CD4-positive, alpha-beta T cell treated with Interleukin-6 for 4 hours (primary cell): ENCODE measurements at places on chromosomes 2 and 18.
A peak's percentile ranks its signal among the peaks of the same experiment; 100 is the strongest.

- DNase-seq, result no peak
Observed at GRCh38 chr2:64140665-64141200, 3.5 kb downstream of the PELI1 start.

GRCh38 chr2:154231021-154231420, 359.3 kb downstream of the GALNT13 start:
- no peak for DNase-seq

DNA sequence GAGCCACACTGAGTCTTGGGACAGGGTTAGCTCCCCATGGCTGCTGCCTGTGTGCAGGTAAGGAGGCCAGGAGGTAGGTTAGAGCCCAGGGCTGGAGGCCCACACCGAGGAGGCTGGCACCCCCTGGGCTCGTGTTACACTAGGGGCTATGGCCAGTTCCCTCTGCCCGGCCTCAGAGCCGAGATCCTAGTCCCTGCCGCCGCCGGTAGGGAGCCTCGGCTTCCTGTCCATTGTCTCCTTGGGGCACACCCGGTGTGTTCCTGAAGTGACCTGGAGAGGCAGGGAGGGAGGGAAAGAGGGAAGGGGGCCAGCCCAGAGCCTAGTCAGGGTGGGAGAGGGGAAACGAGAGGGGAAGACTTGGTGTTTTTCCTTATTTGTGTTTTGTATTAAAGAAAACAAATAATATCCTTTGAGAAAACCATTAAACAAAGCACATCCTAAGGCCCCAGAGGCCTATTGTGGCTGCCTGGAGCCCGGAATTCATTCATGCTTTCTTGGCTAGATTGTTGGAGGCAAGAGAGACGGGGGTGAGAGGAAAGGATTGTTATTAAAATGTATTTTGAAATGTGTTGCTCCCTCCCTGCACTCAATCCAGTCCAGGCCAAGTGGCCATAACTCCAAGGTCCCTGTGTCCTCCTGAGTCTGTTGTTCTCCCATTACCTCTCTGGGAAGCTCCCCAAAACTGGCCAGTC, 170.7 kb downstream of the CTIF start:
- no peak for DNase-seq

DNA sequence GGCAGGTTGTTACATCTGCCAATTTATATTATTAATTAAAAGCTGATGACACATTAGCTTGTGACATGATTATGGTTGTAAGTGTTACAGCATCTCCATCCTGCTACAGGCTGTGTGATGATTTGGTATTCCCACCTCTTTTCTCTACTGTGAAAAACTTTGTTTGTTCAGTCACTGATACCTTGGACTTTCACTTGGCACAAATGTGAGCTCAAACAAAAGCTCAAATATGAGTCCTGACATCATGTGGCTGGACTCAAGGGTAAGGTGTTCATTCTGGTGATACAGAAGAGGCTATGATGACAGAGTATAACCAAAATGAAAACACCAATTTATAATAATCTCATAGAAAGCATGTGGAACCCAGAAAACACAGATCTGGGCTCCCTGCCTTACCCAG, 11.4 kb upstream of the IL36A start:
- no peak for DNase-seq

DNA sequence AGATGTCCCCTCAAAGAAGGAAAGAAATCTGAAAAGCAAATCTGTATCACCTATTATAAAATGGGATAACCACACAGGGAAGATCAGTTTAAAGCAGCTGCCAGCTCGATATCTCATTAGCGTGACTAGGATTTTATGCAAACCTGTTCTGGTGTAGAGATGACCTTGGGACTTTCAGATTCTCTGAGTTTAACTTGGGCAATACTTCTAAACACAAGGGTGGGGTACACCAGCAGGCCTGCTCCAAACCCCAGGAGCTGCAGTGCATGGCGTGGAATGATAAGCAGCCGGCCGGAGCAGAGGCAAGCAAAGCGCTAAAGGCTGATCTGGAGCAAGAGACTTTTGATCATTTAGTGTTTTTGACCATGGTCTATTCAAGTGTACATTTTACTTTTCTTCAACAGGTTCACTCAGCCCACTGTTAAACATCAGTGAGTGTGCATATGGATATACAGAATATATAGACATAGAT, 4.7 kb downstream of the SERTAD2 start:
- DNase-seq, result no peak

GRCh38 chr18:23377669-23378301, 75.3 kb upstream of the RIOK3 start:
- no peak for DNase-seq

DNA sequence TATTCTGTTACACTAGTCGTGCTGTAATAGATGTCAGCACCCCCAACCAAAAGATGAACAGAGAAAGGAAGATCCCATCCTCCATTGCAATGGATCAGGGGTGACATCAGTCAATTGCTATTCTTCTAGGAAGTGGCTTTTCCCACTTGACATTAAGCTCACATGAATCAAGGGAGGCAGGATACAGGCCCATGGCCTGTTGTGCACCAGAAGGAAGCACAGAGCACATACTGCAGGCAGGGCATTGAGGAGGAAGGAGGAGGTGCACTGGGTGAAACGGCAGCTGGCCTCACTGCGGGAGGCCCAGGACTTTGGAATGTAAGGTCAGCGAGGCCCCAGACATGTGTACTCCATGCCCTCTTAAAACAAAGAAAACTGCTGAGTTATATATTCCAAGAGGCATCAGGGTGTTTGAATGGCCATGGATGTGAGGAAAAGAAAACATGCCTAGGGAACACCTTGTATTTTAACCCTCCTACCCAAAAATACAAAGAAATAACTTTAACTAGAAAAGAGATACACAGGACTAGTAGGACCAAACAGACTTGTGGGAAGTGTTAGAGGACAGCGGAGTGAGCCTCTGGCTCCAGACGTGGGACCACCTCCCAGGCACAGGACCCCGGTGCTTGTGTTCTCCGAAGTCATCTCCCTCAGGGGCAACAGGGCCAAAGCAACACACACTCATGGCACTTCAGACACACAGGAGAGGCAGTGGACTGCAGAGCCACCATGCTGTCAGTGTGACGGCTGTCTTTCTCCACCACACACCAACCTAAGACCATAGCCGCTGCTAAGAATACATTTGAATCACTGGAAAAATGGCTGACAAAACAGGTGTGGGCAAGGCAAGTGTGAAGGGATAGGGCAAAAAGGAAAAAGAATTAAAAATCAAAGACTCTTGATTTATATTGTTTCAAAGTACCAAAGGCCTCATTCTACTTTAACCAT, 51.4 kb upstream of the RIOK3 start:
- no peak for DNase-seq

GRCh38 chr2:179981085-179981484, 26.0 kb downstream of the CWC22 start:
- DNase-seq, result no peak

DNA sequence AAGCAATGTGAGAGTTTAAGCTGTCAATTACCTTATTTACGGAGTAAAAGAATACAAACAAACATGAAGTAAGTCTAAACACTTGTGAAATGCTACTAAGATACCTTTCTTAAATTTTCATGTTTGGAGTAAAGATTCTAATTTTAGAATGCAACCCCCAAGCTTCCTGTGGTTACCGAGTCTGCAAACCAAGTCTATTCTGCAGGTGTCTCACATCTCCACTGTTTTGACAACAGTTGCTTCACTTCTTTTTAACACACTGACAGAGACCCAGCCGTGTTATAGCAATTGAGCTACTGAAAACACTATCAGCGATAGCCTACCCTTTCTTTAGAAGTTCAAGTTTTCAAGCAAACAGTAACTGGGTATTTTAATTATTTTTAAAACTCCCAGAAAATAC, 608.3 kb downstream of the ERBB4 start:
- DNase-seq, result no peak

DNA sequence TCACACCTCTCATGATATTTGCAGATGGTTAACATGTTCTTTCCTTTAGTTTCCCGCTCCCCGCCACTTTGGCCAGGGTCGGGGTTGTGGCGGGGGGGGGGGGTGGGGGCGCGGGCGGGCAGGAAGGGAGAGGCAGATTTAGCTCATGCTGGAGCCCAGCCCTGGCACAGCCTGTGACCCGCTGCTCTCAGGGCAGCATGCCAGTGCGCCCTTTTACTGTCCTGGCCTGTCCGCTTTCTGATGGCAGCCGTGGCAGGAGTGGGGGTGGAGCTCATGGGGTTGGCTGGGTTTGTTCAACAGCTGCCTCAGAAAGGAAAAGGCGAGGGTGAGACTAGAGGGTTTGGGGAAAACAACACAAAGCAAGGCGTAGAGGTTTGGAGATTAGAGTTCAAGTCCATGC, 56.1 kb downstream of the TNP1 start:
- no peak for DNase-seq

- no peak for DNase-seq
Observed at GRCh38 chr2:145484448-145485097, 964.7 kb upstream of the ZEB2 start.

DNA sequence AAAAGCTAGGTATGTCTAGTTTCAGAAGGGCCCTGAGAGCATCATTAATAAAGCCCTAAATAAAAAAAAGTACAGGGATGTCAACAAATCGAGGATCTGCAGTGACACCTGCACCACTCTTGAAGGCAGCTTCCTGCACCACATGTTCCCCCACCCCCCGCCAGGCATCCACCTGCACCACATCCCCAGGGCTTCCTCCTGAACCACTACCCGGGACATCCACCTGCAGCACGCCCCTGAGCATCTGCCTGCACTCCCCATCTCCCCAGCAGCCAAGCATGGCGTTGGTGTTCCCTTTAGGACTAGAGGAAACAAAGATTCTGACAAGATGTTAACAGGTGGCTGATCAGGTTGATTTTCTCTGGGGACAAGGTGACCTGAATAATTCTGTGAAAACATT, 55.2 kb downstream of the DLGAP1 start:
- no peak for DNase-seq

DNA sequence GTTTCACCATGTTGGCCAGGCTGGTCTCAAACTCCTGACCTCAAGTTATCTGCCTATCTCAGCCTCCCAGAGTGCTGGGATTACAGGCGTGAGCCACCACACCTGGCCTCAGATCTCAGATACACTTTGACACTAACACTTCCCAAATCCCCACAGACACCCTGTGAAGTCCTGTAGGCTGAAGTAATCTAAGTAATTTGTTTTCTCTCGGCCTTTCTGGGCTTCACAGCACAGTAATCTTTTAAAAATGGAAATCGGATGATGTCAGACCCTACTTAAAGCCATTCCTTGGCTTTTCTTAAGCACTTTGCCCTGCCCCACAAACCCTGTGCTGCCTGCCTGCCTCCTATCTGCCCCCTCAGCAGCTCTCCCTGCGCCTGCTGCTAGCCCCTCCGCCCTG, 16.2 kb downstream of the ATIC start:
- no peak for DNase-seq

GRCh38 chr2:227766373-227766883, 20.7 kb downstream of the SCYGR8 start:
- DNase-seq, result peak; percentile 65

DNA sequence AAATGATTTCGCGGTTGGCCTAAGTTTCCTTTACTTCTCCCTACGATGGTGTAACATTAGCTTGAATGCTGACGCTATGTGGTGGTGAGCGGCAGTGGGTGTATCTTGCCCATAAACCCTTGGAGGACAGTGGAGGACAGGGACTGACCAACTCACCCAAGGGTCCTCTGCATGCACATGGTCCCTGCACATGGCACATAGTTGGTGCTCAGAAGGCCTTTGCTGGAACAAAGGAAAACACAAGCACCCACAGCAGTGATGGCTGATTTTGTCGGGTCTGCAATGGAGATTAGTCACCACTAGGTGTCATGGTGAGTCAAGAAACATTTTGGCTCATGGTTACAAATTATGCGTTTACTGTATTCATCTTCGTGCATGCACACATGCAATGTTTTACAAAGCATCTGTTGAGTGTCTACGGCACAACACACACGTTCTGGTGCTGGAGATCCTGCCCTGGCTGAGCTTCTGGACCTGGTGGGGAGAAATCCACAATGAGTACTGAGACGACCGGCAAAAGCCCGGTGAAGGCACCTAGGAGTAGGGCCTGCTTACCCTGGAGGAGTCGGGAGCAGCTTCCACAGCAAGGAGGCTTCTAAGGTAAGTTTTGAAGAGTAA, 44.0 kb downstream of the PDCL3 start:
- DNase-seq, result peak; percentile 42

DNA sequence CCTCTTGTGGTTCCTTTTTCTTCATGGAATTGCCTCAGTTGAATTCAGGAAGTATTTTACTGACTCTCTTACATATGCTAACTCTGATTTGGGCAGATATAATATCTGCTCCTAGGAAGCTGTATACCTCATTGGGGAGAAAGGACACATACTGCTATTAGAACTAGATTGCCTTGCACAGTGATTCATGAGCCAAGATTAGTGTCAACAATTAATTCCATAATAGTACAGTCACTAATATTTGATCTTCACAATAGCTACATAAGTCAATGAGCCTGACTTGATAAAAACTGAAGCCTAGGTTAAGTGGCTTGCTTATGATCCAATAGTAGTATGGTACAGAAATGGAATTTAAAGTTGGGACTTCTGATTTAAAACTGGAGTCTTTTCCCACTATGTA, 127.6 kb downstream of the ETAA1 start:
- DNase-seq, result no peak

GRCh38 chr2:8133913-8134472, 547.9 kb upstream of the ID2 start:
- no peak for DNase-seq

- no peak for DNase-seq
Observed at GRCh38 chr2:15628899-15629855, 37.5 kb downstream of the DDX1 start.

DNA sequence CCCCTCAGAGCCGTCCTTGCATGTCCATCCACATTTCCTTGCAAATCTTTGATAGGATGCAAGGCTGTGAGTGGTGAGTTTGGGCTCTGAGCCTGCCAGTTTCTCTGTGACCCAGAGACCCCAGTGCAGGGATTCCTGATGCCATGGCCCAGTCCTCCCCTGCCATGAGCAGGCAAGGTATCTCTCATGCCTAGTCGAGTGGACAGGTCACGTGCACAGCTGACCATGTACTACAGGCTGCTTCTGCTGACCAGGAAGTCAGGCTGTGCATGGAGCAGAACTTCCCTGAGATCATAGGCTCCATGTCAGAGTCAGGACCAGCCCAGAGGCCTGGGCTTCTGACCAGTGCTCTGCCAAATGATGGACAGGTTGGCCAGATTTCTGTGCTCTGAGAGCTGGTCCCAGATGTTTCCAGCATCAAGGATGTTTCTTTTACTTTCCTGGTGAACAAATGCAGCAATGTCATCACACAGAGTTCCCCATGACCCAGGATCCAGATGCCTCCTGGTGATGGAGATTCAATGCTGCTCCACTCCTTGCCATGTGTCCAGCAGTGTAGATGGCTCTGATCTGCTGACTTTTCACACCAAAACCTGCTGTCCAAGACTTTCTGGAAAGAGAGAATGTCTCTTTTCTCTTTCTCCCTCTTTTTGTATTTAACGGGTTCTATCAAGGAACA, 321.6 kb upstream of the HS6ST1 start:
- DNase-seq, result no peak

- DNase-seq, result no peak
Observed at GRCh38 chr18:31057051-31057450, 14.5 kb upstream of the DSC3 start.
